Neural progenitor cell (in vitro differentiated cells): ENCODE measurements at places on chromosomes 2 and 18.

GRCh38 chr2:188477564-188478103, 186.0 kb downstream of the GULP1 start:
- no peak for DNase-seq

DNA sequence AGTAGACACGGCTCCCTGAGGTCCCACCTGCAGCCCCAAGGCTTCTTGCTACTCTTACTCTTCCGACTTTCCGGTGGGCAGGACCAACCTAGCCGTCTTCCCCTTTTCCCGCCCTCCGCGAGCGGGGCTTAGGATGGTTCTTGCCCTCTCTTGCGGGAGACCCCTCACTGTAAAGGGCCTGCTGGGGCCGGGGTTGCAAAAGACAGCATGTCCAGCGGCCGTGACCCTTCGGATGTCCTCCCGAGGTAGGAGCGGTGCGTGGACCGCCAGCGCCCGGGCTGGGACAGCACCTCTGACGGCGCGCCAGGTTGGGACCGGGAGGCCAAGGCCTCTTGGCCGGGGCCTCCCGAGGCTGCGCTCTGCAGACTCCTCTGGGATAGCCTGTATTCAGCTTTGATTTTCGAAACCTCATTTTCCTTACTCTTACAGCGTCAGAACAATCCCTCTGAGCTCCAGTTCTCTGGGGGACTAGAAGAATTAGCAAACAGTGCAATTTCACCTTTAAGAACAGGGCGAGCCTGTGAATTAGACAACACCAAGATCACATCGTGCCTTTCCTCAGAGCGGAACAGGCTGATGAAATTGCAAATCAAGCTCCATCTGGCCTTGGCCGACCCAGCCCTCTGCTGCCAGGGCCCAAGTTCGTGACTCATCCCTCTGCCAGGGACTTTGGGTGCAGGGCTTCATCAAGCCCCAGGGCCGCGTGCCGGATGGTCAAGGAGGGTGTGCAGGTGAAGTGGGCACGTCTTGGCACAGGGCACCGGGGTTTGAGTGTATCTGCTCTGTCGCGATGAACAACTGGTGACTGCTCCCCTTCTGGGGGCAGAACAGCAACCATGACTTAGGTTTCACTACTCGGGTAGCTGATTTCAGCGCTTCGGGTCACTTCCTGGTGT, 777 bp downstream of the MOCOS start:
- DNase-seq: peak; percentile 23

GRCh38 chr2:42964439-42965083, 172.2 kb upstream of the HAAO start:
- DNase-seq: no peak

DNA sequence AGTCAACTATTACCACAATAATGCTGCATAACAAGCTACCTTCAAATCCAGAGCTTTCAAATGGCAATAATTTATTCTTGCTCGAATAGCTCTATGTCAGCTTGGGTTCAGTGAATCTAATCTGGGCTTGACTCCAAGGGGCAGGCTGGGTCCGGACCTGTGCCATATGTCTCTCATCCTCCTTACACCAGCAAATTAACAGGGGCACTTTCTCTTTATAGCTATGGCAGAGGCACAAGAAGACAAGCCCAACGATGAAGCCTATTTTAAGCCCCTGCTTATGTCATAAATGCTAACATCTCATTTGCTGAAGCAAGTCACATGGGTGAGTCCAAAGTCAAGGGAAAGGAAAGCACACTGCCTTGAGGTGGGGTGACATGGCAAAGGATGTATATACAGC, 13.3 kb upstream of the ZNF521 start:
- no peak for DNase-seq

DNA sequence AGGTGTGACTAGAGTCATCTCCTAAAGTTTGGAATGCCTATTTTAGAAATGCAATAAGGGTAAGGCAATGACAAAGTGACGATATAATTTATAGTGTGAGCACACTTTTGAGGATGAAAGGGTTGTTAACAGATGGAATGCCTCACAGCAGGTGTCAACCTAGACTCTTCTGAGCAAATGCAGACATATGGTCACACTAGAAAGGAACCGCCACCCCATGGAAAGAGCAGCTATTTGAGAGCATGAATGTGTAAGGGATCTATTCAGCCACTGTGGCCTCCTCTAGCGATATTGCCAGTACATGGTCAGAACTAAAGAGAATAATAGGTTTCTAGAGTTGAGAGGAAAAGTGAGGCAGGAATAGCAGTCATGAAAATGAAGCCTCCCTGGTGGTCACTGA, 18.5 kb downstream of the DSG2 start:
- peak; percentile 14 for DNase-seq

GRCh38 chr2:75342504-75343175, 143.3 kb upstream of the TACR1 start:
- DNase-seq: no peak

- DNase-seq: peak; percentile 28
Measured at GRCh38 chr2:232512602-232513001, 7.6 kb upstream of the PRSS56 start.

- DNase-seq: no peak
Measured at GRCh38 chr2:239559417-239560261, 158.8 kb upstream of the HDAC4 start.
